ENCODE measurements at places on chromosomes 7 and 10. TPM values are rescaled to one million over a fixed set of nuclear protein-coding genes. Genes with fewer than 3 reads are reported as not detected.
A peak's percentile ranks its signal among the peaks of the same experiment; 100 is the strongest.

DNA sequence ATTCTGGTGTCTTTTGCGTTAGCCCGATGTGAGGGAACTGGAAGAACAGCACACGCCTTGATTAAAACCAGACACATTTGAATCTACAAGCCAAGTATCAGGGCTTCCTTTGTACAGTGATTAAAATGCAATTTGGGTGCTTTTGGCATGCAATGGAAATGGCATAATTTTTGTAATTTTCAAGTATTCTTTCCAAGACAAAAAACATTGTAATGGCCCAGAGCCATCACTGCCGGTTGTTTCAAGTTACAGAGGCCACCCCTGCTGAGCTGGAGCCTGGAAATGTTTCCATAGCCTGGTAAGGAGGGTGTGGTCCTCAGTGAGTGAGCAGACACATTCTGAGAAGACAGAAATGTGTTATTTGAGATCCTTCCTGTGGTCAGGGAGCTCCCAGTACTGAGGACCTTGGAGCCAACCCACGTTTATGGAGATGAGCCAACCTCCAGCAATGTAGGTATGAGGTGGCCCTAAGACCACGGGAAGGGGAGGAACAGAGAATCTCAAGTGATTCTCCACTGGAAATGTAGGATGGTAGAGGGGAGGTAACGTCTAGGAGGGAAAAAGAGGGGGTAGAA, 20.9 kb downstream of the TEX36 start:
- no peak for DNase-seq

DNA sequence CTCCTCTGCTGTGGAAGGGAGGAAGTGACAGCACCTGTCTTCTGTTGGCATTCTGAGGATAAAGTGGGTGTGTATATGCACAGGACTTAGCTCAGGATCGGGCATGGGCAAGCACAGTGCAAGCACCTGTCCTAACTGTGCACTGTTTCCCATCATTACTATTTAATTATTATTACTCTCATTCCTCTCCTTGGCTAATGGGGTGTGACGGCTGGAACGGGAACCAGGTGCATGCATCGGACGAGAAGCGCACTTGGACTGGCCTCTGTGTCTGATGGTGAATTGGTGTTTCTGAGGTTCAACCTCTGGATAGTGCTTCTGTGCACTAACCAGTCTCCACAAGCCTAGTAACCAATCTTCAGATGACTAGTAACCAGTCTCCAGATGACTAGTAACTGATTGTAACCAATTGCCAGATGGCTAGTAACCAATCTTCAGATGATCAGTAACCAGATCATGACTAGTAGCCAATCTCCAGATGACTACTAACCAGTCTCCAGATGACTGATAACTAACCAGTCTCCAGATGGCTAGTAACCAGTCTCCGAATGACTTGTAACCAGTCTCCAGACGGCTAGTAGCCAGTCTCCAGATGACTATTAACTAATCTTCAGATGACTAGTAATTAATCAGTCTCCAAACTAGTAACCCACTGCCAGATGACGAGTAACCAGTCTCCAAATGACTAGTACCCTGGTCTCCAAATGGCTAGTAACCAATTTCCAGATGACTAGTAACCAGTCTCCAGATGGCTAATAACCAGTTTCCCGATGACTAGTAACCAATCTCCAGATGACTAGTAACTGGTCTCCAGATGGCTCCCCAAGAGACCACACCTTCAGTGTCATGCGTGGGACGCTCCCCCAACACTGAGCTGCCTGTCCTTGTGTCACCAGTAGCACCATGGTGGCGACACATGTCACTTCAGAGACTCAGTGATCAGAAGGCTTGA, 85.8 kb downstream of the PAXIP1 start:
- DNase-seq: no peak

DNA sequence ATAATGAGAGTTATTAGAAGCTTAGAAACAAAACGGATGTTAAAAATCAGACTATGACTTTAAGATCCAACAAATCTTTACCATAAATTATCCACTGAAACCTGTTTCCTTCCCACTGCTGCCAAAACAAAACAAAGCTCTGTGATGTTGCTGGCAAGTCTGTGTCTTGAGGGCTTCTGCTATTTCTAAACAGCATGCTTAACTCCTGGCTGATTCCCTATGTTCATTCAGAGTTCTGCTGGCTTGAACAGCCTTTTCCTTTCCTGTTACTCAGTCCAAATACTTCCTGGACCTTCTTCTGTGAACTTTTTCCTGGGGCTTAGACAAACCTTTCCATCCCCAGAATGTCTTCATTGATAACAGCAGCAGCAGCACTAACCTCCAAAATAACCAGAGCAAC, 448.1 kb downstream of the SORCS1 start:
- no peak for DNase-seq

- no peak for DNase-seq
These were observed 523.0 kb upstream of the FOXK1 start for GRCh38 chr7:4159154-4159501.

DNA sequence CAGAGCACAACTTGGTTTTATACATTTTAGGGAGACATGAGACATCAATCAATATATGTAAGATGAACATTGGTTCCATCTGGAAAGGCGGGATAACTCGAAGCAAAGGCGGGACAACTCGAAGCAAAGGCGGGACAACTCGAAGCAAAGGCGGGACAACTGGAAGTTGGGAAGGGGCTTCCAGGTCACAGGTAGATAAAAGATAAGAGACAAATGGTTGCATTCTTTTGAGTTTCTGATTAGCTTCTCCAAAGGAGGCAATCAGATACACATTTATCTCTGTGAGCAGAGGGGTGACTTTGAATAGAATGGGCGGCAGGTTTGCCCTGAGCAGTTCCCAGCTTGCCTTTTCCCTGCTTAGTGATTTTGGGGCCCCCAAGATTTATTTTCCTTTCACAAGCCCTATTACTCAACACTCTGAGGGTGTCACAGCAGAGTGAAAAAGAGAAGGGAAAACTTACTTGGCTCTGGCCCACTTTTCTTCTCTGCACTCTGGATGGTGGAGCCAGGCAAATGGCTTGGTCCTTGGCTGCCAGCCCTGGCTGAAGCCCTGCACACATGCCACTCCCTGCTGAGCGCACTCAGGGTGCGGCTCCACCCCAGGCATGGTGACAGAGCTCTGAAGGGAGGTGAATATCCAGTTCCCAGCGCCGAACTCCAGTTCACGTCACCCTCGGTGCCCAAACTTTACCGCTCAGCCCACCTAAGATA, 46.7 kb downstream of the PARD3 start:
- DNase-seq: no peak

DNA sequence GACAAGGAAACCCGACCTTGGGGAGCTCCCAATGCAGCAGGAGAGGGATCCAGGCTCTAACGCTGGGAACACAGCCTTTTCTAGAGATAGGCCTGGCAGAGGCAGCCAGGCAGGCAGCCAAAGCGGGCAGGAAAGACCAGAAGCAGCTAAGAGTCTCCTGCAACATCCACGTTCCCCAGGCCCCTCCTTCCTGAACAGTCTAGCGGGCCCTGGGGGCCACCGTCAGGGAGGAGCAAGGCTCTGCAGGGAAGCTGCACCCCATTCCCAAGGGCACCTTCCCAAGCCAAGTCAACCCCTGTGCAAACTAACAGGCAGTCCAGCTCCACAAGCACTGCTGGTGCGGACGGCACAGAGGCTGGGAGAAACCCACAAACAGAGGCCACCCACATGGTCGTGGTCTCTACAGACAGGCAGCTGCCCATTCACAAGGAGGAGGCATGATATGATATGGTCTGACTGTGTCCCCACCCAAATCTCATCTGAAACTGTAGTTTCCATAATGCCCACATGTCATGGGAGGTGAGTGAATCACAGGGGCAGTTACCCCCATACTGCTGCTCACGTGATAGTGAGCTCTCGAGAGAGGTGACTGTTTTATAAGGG, 115.7 kb downstream of the MAD1L1 start:
- no peak for DNase-seq

- DNase-seq: peak; percentile 73
These were observed 220.9 kb upstream of the MKLN1 start for GRCh38 chr7:131106681-131107336.

Gene C7orf57
- 0.85 TPM for total RNA-seq

DNA sequence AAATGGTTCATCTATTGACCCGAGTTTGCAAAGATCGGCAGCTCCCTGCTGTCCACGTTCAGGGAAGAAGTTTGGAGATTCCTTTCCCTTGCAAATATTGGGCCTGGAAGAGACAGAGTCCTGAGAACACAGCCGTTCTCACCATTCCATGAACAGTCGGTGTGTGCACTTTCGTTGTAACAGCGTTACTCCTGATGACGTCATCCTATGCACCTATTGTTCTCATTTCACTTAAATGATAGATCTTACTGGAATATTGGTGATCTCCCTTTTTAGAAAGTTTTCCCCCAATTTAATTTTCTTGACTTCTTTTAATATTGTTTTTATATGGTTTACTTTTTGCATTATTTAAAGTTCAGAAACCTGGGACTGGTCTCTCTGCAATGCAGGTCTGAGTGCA, 320.7 kb upstream of the PFKP start:
- DNase-seq: no peak

DNA sequence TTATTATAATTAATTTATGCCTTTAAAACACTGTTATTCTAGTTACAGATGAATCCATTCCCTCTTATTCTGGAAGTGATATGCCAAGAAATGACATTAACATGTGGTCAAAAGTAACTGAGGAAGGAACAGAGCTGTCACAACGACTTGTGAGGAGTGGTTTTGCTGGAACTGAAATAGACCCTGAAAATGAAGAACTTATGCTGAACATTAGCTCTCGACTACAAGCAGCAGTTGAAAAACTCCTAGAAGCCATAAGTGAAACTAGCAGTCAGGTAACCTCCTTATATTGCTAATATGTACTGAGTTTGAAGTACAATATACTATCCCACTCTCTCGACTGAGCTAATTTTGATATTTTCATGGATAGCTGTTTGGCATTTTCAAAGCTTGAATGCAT, 81.6 kb downstream of the CYP51A1 start:
- DNase-seq: no peak

GRCh38 chr7:40482845-40483244, 348.0 kb downstream of the SUGCT start:
- no peak for DNase-seq

GRCh38 chr10:75021379-75022249, 89.8 kb upstream of the SAMD8 start:
- DNase-seq: no peak

DNA sequence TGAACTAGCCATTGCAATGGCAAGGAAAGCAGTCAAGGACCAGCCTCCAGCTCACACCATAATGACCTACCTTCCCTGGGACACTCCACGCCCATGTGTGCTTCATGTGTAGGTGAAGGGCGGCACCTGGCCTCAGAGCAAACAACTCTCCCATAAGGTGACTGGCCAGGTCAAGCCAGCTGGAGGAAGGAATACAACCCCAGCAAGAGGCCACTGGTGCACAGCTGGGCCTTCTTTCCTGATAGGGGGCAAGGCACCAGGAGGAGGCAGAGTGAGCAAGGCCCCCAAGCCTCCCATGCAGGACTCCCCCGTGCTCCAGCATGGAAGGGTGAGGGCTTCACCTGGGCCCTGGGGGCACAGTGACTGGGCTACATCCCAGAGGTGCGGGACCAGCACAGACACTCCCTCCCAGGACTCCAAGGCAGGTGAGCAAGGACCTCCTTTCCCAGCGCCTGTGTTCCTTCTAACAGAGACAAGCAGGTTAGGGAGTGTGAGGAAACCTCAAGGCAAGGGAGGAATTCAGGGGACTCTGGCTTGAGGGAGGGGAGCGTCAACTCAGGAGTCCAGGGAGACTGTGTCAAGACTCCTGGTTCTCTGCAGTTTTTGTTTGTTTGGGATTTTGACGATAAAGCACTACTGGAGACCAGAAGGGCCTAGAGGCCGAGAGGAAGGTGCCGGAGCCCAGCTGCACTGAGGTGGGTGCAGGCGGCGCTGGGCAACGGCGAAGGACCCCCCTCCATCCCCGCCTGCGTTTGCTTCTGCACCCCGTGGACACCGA, 1.7 kb downstream of the PTPRN2 start:
- peak; percentile 72 for DNase-seq

Gene THSD7A
- total RNA-seq: 0.69 TPM

DNA sequence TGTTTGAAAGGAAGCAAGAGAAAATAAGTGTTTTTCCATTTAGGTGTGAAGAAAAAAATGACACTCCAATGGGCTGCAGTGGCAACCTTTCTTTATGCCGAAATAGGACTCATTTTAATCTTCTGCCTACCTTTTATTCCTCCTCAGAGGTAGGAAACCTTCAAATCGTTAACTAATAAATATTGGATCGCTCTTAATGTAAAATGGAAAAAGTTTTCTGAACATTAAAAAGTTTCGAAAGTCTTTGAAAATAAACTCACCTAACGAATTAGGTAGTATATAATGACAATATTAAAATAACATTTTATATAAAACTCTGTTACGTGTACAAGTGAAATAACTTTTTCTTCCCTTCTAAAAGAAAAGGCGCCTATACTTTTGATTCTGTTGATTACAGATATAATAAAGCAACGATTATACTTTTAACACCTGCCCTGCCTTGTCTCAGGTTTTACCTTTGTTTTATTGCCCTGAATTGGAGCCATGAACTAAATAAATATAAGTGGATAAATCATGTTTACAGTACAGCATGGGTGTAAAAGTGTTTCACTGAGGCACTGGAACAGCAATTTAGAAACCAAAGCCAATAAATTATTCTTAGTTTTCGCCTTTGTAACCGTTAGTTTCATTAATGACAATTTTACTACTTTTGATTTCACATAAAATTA, 804 bp downstream of the BCAP29 start:
- no peak for DNase-seq

Gene CNPY1
- total RNA-seq: 2.4 TPM

GRCh38 chr7:140316165-140316661, 82.1 kb downstream of the SLC37A3 start:
- DNase-seq: no peak

DNA sequence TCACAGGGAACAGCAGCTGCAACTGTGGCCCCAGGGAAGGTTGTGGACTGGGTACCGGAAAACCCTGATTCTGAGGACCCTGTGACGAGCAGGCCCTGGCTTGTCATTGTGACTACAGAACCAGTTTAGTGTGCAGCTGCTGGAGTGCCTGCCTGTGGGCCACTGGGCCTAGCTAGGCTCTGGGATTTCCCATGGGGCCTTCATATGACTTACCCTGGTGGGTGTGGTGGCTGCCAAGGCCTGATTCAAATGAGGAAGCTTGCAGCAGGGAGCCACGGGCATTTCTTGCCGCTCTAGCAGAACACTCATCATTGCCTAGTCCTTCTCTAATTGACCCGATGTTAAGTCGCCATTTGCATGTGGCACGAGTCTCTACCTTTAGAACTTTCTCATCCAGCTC, 14.7 kb upstream of the CAMK2G start:
- DNase-seq: peak; percentile 27

DNA sequence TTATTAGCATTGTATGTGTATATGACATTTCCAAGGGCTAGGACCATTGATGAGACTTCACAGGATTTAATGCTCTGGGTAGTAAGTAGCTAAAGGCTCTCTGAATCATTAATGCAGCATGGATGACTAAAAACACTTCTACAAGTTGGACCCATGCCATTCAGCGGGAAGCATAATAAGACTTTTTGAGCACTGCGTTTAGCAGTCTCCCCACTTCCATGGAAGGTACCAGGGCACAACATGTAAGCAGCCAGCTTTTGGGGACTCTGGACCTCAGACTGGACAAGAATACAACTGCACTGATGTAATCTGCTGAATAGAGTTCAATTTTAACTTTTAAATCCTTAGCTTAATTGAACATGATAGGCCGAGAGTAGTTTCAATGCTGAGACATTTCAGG, 191.7 kb upstream of the IMMP2L start:
- no peak for DNase-seq

Gene PTPRZ1
- 78.1 TPM for total RNA-seq
